ENCODE measurements at places on chromosomes 13 and 19.

GRCh38 chr13:96848286-96848685 lies 146.0 kb downstream of the OXGR1 start:
- DNase-seq = no peak

DNA sequence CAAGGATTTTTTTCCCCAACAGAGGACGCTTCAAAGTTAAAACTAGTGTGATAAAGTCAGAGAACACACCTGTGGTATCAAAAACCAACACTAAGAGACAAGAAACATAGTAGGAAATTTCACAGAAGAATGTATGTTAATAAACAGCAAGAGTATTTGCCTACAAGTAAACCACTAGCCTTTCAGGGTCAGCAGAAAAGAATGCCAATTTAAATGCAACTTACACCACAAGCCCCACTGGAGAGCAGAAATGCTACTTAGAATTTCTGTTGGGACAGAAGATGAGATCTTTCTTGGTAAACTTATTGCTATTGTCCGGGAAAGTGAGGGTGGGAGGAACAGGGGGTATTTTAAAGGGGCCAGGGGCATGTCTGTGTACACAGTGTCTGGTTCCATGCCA lies 68.6 kb downstream of the STK24 start:
- DNase-seq = no peak

- DNase-seq = peak; percentile 31
Measured at GRCh38 chr19:53818756-53819155, 5.4 kb downstream of the NLRP12 start.

DNA sequence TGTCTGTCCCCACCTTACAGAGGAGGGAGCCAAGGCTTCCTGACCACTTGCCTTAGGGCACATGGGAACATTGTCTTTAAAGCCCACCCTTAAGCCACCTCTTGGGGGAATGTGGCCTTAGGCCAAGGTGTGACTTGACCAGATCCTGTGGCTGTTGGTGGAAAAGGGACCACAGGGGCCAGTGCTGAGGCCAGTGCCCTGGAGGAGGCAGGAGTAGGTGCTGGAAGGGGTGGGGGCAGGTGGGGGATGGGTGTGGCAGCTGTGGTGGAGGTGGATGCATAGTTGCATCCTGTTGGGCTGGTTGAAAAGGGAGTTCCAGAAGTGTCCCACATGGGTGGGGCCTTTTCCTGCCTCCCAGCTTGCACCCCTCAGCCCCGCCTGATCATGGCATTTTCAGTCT lies 44.8 kb downstream of the DNM2 start:
- peak; percentile 52 for DNase-seq

DNA sequence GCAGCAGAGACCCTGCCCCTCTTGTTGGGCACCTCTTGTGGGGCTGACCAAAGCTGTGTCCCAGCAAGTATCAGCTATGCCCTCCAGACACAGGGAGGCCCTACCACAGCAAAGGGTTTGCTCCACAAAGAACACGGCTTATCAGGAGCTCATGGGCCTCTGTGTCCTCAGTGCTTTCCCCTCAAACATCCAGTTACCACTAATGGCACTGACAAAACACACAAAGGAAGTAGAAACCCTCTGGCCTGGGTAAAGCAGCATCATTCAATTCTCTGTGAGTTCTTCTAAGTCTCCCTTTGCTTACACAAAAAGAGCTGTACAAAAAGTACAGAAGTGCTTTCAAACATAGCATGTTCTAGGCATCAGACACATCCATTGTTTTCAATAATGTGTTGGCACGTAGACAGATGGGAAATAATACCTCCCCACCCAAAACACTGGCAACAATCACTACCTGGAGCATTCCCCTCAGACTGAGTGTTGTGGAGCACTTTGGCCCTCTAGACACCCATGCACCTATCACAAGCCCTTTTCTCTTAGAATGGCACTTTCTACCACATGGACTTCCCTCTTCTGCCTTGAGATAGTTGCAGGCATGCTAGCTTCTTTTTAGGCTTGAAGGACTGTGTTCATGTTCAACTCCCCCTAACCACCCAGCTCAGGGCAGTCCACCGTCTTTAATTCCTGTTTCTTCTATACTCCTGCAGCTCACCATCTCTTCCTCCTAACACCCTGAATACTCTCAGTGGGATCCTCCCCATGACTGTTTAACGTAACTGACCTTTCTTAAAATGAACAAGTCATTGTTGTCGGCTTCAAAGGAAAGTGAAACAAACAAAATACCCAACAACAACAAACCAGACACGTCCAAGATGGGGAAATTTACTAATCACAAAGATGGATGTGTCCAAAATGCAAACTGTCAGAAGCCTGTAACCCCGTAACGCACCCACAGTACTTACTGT lies 43.5 kb downstream of the ATP7B start:
- no peak for DNase-seq

DNA sequence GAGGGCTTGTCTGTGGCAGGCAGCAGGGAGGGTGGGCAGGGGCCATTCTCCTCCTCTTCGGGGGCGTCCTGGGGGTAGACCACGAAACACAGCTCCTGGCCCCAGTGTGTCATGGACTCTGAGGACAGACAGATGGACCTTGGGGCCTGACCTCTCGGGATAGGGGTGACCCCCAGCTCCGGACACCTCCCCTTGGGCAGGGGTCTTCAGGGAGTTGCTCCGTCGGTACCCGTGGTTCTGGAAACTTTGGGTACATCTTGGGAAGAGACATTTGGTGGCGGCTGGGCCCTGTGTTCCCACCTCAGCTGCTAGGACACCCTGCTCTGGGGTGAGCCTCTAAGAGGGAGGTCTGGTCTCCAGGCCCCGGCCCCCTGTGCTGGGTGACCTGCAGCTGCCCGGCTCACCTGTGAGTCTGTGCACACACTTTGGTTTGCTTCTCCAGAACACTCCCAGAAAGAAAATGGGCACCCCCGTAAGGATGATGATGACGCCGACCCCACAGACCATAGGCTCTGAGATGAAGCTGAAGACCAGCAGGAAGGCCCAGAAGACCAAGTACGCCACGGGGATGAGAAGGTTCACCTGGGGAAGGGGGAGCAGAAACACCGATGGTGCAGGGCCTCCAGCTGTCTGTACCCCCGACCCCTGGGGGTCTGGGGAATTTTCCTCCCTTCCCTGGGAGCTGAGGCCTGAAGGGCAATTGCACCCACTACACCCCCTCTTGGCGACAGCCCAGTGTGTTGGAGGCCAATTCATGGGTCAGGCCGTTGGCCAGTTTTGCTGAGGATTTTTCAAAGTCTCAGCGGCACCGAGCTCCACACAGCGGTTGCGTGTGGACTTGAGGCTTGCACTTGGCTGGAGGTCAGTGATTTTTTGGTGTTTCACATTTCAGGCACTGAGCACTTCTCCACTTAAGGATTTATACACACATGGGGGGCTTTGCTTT lies 15.0 kb downstream of the LRP3 start:
- no peak for DNase-seq

- DNase-seq = no peak
Measured at GRCh38 chr19:44955505-44956439, 592 bp downstream of the CLPTM1 start.

- DNase-seq = peak; percentile 93
Measured at GRCh38 chr19:57708641-57709361, at the start of gene ZNF154. Gene ZNF154 (minus strand): TSS chr19:57709204. CDS start chr19:57708971, 233 bp downstream.

GRCh38 chr13:100544866-100545683 lies 43.5 kb downstream of the GGACT start:
- DNase-seq = peak; percentile 38

DNA sequence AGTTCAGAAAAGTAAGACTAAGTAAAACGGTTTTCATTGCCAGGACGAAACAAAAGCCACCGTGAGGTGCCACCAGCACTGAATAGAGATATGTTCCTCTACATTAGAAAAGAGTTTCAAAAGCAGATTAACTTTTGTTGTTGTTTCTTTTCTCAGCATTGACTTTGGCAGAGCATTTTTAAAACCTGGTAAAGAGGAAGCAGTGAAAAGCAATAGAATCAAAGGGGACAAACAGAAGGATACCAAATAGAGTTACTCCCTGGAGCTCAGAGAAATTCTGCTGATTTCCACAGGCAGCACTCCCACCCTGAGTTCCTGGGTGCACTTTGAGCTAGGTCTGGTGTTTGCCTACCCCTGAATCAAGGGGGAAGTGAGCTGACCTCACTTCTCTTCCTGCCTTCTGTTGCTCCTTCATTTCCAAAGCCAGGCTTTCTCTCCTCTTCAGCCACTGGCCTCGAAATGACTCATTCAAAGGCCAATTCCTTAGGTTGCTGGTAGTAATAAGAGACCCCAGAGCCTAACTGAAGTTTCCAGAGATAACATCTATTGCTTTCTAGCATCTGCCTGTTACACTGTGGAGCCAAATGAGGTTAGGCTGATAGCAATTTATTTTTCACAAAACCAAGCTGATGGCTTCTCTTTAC lies 11.3 kb upstream of the ERICH6B start:
- no peak for DNase-seq

GRCh38 chr19:10205636-10206035 lies 10.9 kb upstream of the DNMT1 start:
- DNase-seq = no peak

GRCh38 chr19:53659292-53659691 lies 27.5 kb downstream of the DPRX start:
- DNase-seq = peak; percentile 32

GRCh38 chr19:13207846-13208671 lies 57.8 kb downstream of the IER2 start:
- DNase-seq = no peak

GRCh38 chr19:39671739-39672363 lies 16.1 kb downstream of the LGALS16 start:
- no peak for DNase-seq

- DNase-seq = no peak
Measured at GRCh38 chr13:48216204-48216711, 16.7 kb upstream of the ITM2B start.

GRCh38 chr13:95060014-95060519 lies 241.2 kb downstream of the ABCC4 start:
- no peak for DNase-seq

GRCh38 chr13:30129411-30129810 lies 177.9 kb downstream of the KATNAL1 start:
- no peak for DNase-seq
